Epithelial cell of prostate (primary cell): ENCODE measurements at places on chromosomes 7 and 10.

- no peak for DNase-seq
Measured at GRCh38 chr10:49079072-49079471, 36.2 kb downstream of the VSTM4 start.

DNA sequence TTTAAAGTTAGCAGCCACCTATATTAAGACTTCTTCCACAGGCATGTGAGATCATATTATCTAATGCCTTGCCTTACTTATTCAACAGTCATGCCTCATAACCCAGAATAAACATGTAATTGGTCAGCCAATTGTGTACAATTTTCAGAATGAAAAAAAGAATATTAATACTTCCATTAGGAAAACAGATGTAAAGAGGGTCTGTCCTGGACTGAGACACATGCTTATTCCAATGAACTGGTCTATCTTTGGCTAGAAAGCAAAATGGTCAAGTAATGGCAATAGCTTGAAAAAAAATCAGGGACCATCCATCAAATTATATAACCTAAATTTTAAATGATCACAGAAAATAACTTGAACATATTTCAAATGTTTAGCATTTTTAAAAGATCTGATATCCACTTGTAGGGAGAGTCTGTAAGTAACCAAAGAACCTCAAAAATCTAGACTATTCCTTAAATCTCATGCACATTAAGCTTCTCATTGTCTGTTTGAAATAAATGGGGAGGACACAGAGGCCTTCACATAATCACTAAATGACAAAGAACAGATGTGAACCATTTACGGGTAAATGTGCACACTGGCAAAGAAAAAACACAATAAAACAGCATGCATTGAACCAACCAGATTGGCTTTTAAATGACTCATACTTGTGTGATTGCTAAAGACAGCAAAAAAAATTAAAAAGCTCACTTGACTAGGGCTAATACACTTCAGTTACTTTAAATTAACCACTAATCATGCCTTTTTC lies 568.8 kb upstream of the PCDH15 start:
- no peak for DNase-seq

DNA sequence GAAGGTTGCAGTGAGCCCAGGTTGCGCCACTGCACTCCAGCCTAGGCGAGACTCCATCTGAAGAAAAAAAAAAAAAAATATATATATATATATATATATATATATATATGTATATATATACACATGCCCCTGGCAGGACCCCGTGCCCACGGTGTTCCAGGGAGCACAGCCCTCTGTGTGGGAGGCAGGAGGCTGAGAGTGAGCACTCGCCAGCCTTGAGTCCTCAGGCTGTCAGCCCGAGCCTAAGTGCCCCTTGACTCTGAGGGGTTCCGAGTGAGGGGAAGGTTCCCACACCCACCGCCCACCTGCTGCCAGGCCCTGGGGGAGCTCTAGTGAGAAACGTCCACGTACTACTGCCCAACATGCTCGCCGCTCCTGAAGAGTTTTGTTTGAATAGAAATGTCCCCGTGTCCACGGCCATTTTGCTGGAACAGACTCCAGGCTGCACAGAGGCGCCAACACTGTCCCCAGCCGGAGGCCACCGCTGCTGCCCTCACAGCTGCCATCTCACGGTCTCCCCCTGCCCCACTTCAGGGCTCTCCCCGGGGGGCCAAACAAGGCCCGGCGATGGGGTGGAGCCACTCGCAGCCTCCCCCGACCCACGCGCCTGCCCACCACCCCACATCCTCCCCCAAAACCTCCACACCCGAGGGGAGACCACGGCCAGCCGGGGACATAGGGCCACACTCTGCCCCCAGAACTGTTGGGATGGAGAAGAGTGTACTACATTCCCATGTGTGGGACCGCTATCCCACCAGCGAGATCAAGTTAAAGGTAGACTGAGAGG lies 62.8 kb upstream of the EBF3 start:
- DNase-seq, result no peak

DNA sequence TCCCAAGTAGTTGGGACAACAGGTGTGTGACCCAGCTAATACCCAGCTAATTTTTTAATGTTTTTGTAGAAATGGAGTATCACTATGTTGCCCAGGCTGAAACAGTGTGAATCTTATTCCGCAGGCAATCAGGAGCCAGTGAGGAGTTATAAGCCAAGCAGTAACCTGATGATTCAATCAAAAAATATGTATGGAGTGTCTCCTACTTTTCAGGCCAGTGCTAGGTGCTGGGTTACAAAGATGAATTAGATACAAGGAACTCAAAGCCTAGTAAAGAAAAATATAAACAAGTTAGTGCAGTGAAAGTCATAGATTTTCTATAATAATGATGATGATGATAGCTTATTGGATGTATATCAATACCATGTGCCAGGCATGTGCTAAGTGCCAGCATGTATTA lies 13.2 kb upstream of the IFRD1 start:
- DNase-seq, result no peak

DNA sequence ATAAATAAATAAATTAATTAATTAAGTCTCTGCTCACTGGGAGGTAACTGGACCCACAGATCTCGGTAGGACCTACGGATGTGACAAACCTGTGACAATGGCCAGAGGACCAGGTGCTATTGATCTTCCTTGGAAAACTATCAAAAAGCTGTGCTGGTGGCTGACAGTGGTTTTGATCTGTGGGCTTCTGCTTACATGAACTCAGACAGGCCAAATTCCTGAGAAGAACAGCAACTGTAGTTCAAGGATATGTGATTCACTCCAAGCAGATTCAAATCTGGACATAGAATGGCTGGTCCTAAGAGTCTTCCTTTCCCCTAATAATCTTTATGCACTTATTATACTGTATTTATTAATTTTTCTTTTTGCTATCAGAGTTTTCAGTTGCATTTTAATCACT lies 80.0 kb downstream of the ATXN7L1 start:
- DNase-seq, result no peak

DNA sequence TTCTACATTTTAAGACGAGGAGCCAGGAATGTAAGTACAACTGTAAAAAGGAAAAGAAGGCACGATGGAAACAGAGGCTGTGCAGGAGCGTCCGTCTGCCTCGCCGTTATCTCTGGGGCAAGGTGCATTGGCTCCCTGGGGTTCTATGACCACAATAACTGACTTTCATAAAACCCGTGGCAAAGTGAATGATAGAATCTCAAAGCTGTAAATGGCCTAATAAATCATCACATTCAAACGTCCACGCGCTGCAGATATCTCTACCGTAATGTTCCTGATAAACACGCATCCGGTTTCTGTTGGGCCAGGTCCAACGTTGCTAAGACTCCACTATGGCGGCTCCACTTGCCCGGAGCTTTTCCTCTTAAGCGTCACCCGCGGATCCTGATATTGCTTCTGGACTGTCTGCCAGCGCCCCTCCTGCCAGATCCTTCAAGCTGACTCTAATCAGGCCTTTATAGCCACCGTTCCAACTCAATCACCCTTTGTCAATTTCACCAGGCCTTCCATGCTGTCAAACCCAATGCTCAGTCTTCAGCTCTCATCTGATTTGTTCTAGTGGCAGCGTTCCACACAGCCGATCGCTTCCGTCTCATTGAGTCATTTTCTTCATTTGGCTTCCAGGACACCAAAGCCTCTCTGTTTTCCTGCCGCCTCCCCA lies 265.6 kb upstream of the FOXK1 start:
- no peak for DNase-seq

GRCh38 chr10:22619101-22619500 lies 95.3 kb downstream of the PIP4K2A start:
- DNase-seq, result no peak

GRCh38 chr10:70409772-70410171 lies 5.8 kb downstream of the EIF4EBP2 start:
- DNase-seq, result no peak

DNA sequence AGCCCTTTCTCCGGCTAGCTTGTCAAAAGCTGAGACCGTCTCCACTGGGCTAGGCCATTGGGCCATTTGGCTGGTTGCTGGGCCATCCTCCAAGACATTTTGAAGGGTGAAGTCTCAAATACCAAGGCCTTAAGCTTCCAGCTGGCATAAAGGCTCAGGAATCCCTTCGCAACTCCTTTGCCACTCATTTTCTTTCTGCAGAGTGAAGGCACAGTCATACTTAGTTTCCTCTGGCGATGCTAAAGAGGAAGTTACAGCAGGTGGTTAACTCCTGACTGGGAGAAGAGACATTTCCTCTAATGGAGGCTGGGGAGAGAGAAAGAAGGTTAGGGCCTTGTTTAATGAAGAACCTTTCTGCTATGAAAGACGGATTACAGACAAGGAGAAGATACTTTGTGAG lies 4.8 kb upstream of the REPIN1 start:
- no peak for DNase-seq

GRCh38 chr7:140390466-140391190 lies 7.7 kb downstream of the SLC37A3 start:
- no peak for DNase-seq

DNA sequence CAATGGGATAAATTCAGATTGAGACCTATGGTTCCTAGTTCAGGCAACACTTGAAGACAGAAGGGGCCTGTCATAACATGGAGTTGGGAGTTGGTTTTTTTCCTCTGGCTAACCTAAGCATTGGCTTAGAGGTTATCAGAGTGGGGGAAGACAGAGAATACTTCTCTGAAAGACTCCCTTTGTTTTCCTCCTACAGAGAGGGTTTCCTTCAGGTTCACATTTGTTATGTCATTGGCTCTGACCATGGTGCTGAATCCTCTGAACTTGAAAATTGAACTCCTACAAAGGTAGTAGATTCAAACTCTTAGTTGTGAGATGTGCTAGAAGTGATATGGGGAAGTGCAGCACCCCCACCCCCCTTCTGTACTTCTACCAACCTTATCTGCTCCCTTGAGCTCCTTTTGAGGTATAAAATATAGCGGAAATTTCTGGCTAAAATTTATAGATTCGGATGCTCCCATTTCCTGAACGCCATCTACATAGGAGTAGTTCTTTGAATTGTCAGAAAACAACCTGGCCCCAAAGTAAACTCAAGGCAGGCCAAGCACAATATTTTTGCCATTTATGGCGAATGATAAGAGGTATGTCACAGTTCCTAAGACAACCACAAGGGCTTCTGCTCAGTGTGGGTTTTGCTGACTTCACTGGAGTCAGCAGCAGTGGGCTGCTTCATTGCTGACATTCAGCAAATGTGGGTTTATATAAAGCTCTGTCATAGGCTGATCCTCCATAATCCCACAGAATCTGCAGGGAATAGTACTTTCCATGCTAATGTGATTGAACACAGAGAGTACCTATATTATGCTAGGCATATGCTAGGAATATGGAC lies 131.6 kb upstream of the KLF14 start:
- no peak for DNase-seq

- DNase-seq, result no peak
Measured at GRCh38 chr10:86390337-86391120, 23.9 kb upstream of the GRID1 start.

GRCh38 chr7:48173756-48174382 lies 2.6 kb downstream of the ABCA13 start:
- no peak for DNase-seq

DNA sequence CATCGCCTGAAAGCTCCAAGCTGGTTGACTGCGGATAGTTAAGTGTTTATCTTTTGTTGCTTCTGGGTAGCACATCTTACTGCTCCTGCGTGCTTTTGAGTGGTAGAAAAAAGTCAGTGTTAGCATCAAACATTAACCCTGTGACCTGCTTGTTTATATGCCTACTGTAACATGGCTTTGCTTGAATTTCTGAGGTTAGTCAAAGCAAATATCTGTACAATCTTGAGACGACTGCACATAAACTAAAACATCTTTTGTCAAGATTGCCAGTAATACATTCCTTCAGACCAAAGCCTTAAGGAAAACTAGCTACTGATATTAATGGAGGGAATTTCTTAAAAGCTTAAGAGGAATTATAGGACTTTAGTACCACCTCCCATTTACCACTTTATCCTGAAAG lies 163.7 kb downstream of the BAMBI start:
- no peak for DNase-seq

DNA sequence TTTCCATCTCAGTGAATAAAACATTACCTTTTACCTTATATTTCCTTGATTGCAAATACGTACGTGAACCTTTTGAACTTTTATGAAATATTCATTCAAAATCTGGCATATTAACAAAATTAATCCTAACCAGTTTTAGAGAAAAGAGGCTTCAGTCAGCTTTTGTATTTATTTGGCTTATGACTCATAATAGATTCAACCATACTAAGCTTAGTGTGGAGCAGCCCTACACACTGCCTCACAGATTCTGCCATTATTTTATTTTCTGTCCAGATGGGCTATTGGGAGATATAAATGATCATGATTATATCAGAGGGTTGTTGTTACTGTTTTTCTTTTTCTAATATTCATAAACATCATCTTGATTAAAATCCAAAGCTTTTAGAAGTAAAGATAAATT lies 325.5 kb downstream of the GPR37 start:
- DNase-seq, result no peak

GRCh38 chr7:91408388-91409154 lies 144.3 kb downstream of the FZD1 start:
- no peak for DNase-seq

DNA sequence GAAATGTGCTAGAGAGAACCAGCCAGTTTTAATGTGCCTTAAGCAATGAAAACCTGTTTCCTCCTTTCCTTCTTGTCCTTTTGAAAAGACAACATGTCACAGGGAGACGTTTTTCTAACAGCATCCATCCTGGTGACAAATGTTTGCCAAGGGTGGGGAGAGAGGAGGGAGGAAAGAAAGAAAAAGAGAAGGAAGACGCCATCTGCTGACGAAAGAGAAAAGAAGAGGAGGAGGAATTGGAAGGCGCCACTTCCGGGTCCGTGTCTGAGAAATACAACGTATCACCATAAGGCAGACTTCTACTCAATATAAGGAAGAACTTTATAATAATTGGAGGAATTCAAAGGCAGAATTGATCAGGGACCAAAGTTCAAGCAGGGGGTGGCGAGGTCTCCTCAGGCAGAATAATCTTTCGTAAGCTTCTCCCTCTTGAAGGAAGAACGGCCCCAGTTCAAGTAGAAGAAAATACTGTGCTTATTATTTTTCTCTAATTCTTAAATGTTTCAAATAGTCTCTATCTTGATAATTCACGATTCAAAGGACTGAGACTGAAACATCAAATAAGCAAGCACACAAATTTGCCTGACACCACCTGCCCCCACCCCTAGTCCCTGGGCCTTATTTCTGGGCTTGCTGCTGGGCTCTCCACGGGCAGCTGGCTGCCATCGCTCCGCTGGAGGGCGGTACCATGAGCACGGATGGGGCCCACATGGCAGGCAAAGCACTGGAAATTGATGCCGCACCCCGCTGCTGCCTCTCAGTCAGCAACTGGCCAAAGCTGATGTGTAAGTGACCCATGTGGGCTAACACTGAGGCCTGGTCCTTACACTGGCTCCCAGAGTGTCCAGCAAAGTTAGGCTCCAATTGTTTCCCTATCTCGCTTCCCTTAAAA lies 273.7 kb upstream of the KLF14 start:
- DNase-seq, result peak; percentile 56

DNA sequence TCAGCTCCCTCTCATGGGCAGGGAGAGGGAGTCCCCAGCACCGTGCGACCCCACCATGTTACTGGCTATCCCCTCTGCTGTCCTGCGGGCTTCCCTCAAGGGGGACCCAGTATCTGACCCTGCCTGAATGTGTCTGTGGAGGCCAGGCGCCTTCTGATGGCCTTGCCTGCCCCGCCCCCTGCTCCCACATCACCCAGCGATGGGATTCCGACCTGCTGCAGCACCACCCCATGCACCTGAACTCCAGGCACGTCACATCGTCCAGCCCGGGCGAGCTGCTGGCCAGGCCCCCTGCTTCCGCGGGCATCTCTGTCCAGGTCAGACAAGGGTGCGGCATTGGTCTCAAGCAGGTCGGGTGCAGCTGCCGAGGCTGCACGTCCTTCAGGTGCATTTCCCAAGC lies 19.0 kb downstream of the LRRC27 start:
- DNase-seq, result no peak
